ENCODE measurements at places on chromosomes 7 and 10. TPM values are rescaled to one million over a fixed set of nuclear protein-coding genes. Genes with fewer than 3 reads are reported as not detected.

PRKAR2B gene
- total RNA-seq, result 7.1 TPM

SPDYE6 gene
- total RNA-seq, result not detected

TFAM gene
- total RNA-seq, result 14.9 TPM

ABLIM1 gene
- total RNA-seq, result 102 TPM

PNLIP gene
- total RNA-seq, result not detected

IKZF1 gene
- total RNA-seq, result 9.7 TPM

BICC1 gene
- 1.9 TPM for total RNA-seq

Data from transverse colon (tissue), 4 donors.